ENCODE measurements at places on chromosomes 16 and 17. TPM values are rescaled to one million over a fixed set of nuclear protein-coding genes. Genes with fewer than 3 reads are reported as not detected.

DNA sequence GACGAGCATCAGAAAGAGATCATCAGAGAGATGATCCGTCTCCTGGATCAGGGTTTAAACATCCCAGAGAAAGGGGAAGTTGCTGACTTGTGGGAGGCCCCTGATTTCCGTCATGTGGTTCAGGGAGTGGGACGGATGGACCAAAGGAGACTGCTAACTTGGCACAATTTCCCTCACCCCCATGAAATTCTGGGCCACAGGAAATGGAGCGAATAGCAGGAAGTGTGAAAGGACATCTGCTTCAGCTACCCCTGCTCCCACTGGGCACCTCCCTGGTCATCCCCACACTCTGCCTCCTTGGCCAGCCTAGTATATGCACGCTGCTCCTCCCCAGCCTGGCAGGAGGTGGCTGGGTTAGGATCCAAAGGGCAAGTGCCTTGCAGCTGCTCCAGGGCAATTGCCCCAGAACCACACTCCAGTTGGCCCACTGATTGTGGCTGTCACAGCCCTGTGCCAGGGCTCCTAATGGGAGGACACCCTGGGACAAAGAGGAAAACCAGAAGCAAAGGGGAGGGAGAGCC is 1.3 kb downstream of the ARRB2 start:
- DNase-seq, result no peak

DNA sequence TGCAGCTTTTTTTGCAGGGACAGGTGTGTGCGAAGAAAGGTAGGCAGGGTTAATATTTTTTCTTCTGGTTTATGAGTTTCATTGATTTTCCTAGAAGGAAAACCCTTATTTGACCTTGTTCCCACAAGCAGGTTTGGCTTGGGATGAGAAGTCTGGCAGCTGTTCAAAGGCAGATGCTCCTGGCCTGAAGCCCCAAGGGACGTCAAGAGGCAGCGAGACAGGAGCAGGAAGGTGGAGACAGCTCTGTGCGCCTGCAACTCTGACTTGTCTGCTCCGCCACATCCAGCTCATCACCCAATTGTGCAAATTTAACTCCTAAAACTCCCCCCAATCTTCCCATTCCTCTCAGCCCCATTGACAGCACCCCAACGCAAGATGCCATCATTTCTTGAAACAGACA is 136.8 kb upstream of the XYLT1 start:
- DNase-seq, result no peak

GRCh38 chr17:74217037-74217730 is 3.8 kb downstream of the TTYH2 start:
- no peak for DNase-seq

- DNase-seq, result no peak
Measured at GRCh38 chr17:50130559-50131305, 772 bp upstream of the SAMD14 start.

DNA sequence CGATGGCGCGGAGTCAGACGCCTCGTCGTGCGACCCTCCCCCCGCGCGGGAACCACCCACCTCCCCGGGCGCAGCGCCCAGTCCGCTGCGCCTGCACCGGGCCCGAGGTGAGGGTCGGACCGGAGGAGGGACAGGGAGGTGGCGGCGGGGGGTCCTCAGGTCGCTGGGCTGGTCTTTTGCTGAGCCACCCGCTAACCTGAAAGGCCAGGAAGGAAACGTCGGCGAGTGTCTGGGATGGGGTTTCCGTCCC is 4.9 kb downstream of the TBX2 start:
- DNase-seq, result no peak

DNA sequence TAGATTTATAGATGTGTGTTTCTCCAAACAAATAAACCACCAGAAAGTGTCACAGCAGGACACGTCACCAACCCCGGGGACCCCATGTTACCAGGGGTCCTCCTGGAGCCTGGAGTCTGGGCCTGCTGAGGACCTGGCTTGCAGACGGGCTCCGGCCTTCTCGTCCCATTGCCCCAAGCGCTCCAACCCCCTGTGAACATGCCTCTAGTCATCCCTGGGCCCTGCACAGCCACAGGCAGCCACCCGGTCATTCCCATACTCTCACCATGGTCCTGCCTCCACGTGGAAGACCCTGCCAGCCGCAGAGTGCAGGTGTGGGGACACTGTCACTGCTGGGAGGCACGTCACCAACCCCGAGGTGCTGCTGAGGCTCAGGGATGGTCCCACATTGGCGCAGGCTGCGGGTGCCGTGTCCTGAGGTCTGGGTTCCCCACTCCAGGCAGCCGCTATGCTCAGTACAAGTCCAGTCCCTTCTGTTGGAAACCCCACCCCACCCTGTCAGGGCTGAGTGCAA is 4.5 kb downstream of the SECTM1 start:
- no peak for DNase-seq

- DNase-seq, result no peak
Measured at GRCh38 chr16:57025941-57026777, 36.8 kb downstream of the NLRC5 start.

- DNase-seq, result no peak
Measured at GRCh38 chr16:88976366-88977017, 515 bp downstream of the CBFA2T3 start.

PLK1 gene
- polyA plus RNA-seq, result 26.3 TPM

SGCA gene
- 0.48 TPM for polyA plus RNA-seq

CNGB1 gene
- 0.18 TPM for polyA plus RNA-seq

HOXB5 gene
- 13.7 TPM for polyA plus RNA-seq

CSH2 gene
- polyA plus RNA-seq, result not detected

KRTAP4-3 gene
- polyA plus RNA-seq, result not detected

Measured in left renal pelvis (tissue), 4 donors.